ENCODE measurements at places on chromosomes 7 and 10.

DNA sequence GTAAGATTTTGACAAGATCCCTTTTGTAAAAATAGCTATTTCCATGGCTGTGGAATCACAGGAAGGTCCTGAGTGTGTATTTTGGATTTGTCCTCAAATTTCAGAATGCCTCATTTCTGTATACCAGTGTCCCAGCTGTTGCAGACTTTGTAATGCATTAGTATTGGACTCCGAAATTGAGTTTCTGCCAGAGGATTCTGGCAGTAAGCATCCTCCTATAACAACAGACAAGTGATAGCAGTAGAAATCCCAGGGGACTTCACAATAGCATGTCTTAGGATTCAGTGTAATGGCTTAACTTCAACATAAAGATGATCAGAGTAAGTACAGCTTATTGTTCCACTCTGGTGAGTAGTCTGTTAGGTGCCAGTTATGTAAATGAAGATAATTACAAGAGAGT lies 104.6 kb downstream of the FOXP2 start:
- DNase-seq, result no peak

DNA sequence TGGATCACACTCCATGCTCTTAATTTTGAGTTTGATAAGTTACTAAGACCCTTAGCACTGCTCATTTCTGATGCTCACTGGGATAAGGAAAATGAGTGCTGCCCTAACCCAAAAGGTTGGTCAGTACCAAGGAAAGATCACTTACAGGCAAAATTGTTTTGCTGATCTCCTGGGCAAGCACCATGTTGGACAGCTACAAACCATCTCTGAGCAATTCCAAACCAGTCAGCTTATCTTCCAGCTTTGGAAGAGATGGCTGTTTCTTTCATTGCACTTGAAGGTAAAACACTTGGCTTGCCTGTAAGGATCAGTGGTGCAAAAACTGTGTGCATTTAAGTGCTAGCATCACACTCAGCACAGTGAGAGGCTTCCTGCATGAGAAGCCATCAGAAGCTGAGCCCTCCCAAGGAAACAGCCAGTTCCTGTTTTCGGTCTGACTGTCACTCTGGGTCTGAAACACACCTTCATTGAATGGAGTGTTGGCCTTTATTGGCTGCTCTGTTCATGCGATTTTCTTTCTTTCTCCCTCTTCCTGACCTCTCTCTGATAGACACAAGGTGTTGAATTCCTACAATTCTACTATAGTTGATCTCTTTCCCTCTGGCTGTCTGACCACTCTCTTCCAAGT lies 126.4 kb upstream of the GHITM start:
- DNase-seq, result no peak

- DNase-seq, result peak; percentile 61
These were observed 1.6 kb downstream of the SEPHS1 start for GRCh38 chr10:13346283-13347042.

DNA sequence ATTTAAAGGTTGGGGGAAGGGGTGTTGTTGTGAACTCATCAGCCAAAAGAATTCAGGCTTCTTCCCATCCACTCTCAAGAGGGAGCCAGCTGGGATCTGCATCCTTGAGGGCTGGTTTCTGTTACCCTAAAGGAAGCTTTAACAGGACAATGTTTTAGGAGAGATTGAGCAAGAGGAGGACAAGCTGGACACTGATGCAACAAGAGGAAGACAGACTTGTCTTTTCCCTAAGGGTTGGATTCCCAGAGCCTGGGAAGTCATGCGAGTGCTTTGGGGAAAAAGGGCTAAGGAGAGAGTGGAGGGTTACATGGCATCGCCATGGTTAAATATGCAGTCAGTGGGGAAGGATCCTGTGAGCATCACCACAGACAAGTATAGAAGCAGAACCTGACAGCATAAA lies 47.6 kb upstream of the PDE1C start:
- DNase-seq, result no peak

DNA sequence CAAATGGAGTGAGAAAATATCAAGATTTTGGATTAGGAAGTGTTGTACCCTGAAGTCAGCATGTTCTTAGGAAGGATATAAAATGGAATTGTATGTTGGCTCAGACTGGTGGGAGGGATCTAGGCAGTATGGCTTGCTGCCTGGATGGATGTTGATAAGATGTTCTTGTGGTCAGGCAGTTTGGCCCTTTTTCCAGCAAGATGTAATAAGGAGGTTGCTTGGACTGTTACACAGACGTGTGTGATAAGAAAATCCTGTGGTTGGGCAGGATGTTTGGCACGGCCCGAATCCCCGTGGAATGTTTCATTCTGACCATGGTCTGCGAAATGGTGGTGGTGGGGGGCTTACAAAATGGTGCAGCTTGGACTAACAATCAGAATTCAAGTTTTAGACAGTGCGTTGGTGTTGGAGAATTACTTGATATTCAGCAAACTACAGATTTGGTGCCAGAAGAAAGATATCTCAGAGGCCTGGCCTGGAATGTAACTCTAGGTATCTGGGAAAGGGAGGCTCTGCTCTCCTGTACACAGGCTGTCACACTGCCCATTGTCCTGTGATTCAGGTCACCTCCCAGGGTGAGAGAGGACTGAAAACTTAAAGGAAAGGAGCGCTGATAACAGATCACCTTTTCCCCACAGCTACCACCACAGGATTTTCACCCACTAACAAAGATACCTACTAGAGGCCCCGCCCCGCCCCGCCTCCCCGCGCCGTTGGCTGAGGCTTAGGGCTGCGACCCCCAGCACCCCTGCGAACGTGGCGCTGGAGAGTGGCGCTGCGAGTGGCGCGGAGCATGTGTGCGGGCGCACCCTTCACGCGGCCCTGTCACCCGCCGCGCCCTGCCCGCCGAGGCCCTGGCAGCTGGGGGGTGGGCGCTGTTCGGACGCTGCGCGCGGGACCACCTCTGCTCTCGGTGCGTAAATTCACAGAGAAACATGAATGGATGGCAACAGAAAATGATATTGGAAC lies 19.3 kb upstream of the ZNF680 start:
- no peak for DNase-seq

- no peak for DNase-seq
These were observed 25.1 kb downstream of the SBDS start for GRCh38 chr7:66970310-66970709.

DNA sequence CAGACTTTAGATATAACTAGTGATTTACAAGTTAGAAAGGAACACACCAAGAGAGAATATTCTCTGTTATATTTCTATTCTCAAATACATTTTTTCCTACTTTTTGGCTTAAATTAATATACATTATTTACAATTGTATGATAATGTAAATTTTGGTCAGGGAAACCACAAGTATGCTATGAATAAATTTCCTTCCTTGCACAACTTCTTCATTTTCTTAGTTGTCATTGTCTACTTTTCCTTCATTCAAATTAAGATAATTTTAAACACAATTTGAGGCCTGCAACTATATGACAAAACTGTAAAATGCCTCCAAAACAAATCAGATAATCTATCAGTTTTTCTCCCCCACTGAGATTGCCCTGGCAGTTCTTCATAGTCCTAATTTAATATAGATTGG lies 131.3 kb downstream of the CDK14 start:
- DNase-seq, result no peak

DNA sequence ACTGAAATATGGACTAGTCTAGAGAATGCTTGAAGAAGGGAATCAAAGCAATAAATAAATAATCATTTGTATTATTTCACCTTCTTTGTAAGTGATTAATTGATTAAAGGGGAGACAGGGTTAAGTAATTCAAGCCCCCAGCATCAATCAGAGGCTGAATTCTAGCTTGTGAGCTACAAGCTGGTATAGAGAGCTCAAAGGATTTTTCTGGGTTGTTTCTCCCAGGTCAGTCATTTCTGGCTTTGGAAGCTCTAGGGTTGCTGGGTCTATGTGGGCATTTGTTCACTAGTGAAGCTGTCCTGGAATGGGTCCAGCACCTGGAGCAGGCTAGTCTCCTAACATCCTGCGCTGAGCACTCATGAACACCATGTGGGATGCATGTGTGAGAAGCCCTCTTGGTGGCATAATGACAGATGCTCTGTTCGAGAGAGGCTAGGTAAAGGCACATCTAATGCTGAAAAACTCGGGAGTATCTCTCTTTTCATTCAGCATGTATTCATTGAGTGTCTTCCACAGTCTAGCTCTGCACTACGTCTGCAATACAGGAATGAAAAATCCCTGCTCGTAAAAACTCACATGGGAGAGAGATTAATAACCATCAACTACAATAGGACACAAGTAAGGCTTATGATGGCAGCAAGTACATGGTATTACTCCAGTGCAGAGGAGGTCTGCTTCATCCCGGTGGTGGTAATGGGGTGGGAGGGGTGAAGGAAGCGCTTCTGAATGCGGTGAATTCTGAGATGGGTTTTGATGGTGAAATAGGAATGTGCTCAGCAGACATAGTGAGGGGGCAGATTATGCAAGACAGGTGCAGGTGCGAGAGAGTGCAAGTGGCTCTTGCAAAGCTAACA lies 68.0 kb upstream of the NRP1 start:
- no peak for DNase-seq

DNA sequence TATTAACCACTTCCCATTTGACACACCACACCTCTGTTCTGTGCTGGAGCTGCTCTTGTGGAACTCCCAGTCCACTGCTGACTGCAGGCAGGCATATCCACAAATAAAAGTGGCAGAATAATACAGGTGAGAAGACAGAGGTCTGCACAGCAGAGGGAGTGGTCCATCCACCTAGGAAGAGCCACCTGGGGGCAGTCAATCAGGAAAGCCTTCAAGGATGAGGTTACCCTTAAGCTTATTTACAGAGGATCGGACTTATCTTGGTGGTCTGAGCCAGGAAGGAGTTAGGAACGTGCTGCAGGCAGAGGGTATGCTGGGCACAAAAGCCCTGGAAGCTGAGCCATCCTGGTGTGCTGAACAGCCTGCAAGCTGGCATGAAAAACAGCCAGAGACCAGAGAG lies 78.7 kb downstream of the FRMPD2 start:
- DNase-seq, result no peak

- DNase-seq, result no peak
These were observed 40.3 kb downstream of the RGS10 start for GRCh38 chr10:119502209-119502608.

GRCh38 chr10:30765616-30766015 lies 136.1 kb upstream of the LYZL2 start:
- DNase-seq, result no peak

- DNase-seq, result no peak
These were observed 122.1 kb downstream of the EGFR start for GRCh38 chr7:55140941-55141278.

- no peak for DNase-seq
These were observed 129.0 kb upstream of the TCF7L2 start for GRCh38 chr10:112821038-112821437.

DNA sequence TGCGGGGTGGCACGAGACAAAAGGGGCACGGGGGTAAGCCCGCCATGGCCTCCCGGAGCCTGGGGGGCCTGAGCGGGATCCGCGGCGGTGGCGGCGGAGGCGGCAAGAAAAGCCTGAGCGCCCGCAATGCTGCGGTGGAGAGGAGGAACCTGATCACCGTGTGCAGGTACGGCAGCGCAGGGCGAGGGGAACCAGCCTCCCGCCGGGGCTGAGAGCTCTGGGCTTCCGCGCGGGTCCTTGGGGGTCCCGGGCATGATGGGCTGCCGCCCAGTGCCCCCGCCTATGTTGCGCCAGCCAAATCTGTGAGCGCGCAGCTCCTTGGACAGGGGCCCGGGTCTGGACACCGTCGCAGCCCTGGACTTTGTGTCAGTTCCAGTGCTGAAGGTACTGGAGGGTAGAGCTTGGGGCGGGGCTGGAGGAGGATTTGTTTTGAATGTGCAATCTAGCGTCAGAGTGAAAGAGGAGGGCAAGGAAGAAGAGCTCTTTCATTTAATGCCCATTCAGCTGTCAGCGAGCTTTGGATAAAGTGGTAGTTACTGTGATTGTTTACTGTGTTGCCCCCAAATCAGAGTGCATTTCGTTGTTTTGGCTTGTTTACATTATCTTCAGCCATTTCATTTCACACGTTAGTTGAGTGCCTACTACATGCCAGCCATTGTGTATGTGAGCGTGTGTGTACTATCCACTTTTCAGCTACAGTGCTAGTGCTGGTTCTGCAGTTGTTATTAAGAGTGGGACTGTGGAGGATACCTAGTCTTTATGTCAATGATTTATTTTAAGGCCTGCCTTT lies 777 bp downstream of the RUNDC3B start:
- DNase-seq, result no peak

GRCh38 chr10:118958559-118958958 lies 71.0 kb upstream of the NANOS1 start:
- no peak for DNase-seq

DNA sequence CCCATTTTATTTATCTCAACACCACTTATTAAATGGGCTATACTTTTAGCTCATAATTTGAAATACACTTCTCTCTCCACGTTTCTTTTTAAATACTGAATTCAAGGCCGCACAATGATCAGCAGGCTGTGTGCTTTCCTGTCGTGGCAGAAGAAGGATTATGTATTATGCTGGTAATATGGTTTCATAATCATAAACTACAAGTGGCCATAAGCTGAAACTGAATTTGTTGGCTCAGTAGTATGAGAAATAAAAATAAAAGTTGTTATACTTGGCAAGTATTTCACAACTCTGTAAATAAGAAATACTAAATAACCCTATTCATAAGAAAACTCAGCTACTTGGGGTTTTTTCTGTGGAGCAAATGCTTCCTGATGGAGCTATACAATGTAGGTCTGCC lies 313.6 kb downstream of the DOCK4 start:
- DNase-seq, result no peak

DNA sequence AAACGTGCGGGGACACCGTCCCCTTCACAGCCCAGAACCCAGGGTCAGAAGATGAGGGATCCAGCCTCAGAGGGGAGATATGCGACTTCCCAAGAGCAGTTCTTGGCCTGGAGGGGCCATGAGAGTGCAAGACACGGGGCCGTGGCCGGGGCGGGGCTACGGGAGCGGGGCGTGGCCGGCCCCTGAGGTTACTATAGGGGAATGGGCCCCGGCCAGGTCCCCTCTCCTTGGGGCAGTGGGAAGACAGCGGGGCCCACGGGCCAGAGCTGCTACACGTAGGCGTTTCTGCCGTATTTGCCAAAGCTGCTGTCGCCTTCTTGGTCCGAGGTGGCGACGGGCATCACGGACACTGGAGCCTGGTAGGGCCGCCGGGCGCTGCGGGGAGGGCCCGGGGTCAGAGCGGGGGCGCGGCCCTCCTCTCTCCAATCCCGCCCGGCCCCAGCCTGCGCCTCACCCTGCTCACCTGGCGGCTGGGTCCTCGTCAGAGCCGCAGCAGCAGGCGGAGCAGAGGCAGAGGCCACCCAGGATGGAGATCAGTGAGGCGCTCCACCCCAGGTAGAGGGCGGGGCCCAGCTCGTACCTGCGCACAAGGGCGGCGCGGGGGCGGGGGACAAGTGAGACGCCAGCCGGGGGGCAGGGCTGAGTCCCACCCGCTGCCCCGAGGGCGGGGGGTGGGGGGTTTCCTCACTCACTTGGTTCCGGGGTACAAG lies 5.3 kb downstream of the CLDN15 start:
- no peak for DNase-seq

GRCh38 chr7:3910054-3910453 lies 609.0 kb downstream of the SDK1 start:
- DNase-seq, result no peak

GRCh38 chr10:46787321-46787615 lies 124.0 kb upstream of the PTPN20 start:
- peak; percentile 30 for DNase-seq

GRCh38 chr7:82204694-82205093 lies 238.9 kb downstream of the CACNA2D1 start:
- DNase-seq, result no peak

- DNase-seq, result no peak
These were observed 116.0 kb downstream of the KMT2E start for GRCh38 chr7:105130048-105130447.

All from hepatic stellate cell (primary cell).